ENCODE measurements at places on chromosomes 6 and 20.

DNA sequence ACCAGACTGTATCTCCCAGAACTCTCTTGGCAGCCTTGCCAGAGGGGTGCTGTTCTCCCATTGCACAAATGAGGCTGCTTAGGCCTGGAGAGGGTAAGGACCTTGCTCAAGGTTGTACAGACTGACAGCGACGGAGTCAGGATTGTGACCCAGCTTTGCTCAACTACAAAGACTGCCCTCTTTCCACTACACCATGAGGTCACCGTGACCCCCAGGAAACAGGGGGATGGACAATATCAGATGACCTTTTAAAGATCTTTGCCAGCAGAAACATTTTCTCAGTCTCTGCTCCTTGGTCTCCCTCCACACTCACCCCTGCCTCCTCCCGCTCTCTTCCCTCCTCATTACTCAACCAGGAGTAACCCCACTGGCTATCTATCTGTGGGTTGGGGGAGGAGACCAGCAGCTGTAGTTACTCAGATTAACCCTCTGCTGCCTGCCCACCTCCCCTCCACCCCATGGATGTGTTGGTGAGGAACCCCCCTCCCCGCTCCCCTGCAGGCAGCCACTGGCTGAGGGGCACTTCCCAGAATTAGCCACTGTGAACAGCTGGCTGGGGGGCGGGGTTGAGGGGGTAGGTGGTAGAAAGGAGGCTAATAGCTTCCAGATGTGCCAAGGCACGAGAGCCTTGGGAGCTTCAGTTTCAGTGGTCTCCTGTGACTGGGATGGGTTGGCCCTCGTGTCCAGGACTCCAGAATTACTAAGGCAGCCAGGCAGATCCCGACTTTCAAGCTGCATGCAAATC, 26.9 kb upstream of the MRPS18A start:
- DNase-seq = peak; percentile 75

GRCh38 chr6:15544321-15544900, 118.4 kb downstream of the DTNBP1 start:
- DNase-seq = no peak

DNA sequence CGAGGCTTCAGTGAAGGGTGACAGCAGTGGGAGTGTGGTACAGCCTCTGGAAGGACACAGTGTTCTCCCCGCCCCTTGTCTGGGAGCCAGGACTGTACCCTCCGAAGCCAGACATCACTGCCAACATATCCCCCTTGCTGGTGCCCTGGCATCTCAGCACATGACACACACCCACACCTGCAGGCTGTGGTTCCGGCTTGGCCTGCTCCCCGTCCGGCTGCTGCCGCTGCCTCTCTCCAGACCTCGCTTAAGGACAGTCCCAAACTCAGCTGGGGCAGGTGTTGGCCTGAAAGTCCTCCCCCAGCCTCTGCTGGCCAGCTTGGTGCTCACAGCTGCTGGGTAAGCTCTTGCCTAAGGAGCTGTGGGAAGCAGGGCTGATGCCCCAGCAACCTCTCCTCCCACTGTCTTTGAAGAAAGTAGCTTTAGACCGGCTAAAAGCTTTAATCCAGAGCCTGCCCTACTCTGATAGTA, 7.0 kb downstream of the EMILIN3 start:
- DNase-seq = no peak

GRCh38 chr20:63964412-63964811, 5.3 kb downstream of the ZNF512B start:
- DNase-seq = no peak

DNA sequence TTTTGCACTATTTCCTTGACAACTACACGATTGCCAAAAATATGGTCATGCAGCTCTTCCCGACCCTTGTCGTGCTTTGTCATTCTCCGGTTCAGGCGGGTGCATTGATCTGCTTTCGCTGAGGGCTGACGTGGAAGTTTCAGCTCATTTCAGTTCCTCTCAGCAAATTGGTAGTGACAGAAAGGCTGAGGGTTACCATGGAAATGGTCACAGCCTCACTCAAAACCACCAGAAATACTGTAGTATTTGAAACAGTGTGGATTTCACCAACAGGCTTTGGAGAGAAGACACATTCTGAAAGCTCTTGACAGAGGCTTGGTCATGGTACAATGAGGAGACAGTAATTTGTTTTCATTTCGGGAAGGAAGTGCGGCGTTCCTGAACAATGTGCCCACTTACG, 99.7 kb upstream of the EXOC2 start:
- DNase-seq = no peak

- no peak for DNase-seq
These were observed 174.9 kb upstream of the PRND start for GRCh38 chr20:4546786-4547185.

DNA sequence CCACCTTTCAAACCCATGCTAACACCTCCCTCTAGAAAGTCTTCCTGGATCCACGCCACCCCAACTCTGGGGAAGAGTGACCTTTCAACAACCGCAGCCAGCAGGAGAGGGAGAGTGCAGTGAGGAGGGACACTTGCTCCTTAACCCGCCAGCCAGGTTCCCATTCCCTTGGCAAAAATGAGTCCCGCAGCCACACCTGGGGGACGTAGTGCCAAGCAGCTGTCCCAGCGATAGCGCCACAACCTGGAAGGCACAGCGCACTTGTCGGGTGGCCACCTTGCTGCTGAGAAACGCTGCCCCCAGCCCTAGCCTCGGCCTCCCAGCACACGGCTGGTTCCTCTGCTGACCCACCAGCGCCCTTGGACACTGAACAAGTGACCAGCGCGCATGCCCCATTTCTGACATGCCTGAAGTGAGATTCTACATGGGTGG, 119.3 kb downstream of the JPH2 start:
- DNase-seq = peak; percentile 38

GRCh38 chr20:1182106-1182505, 2.7 kb downstream of the TMEM74B start:
- no peak for DNase-seq

DNA sequence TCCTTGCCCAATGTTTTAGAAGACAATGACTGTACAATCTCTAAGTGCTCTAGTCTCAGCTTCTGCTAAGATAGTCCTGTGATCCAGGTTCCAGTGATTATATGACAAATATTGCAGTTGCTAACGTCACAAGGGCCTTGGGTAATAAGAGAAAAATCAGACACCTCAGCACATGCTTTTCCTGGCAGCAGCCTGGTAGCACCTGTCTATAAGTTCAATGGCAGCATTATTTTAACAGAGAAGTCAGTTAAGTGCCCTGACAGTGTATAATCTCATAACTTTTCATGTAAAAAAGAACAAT, 121.3 kb upstream of the BCLAF1 start:
- no peak for DNase-seq

Measured in sciatic nerve (tissue), 2 donors.